Stimulated activated CD4-positive, alpha-beta T cell treated with anti-CD3 and anti-CD28 coated beads, Interleukin-2, amount 100 ng/mL, for 4 hours (primary cell): ENCODE measurements at places on chromosomes 12 and 14.

- no peak for DNase-seq
These were observed 115.2 kb upstream of the PELI2 start for GRCh38 chr14:56002876-56003625.

- DNase-seq = no peak
These were observed 80.2 kb downstream of the NCOR2 start for GRCh38 chr12:124487066-124487833.

DNA sequence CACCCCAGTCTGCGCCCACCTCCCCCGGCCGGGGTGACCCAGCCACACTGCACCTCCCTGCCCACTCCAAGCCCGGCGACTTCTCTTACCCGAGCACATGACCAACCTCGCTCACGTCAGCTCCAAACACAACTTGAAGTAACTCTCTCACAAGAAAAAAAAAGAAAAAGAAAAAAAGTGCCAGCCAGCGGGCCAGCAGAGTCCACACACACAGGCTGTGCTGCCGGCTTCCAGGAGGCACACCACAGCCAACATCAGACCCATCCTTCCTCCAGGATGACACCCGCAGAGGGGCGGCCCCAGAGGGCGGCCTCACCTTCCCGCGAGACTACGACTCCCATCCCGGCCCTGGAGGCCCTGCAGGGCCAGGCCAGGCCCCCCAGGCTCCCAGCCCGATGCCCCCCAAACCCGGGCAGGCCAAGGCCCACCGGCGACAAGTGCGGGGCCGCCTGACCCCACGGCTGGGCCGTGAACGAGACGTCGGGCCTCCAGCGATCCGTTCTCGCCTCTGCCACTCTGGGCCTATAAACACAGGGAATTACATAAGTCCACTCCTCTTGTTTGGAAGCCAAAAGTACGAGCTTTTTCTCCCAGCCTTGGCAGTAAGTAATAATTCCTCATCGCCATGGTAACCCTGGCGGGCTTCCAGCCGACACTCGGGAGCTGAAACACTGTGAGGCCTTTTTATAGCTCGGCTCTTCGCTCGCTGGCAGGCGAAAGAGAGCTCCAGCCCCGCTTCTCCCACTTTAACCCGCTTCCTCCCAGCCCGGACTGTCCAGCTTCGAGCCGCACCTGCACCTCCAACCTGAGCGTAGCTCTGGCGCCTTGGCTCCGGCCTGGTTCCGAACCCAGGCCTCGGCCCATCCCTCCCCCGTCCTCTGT is 49.1 kb downstream of the NCOR2 start:
- no peak for DNase-seq

DNA sequence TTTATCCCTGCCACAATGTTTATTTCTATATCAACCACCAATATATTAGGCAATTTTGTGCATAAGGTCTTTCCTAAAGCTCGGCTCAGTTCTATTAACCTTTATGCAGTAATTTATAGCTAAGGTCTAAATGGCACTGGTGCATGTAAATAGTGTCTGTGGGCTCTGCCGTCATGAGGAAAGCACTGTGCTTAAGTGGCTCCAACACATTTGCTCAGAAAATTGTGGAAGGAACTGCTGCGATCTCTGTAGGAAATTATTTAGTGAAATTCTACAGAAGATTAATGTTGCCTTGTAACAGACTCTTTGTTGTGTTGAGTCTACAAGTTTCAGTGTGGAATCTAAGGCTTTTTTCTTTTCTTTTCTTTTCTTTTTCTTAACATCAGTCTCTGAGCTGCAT is 54.0 kb upstream of the EGLN3 start:
- no peak for DNase-seq

GRCh38 chr12:44582521-44582920 is 293.6 kb downstream of the NELL2 start:
- DNase-seq = no peak

GRCh38 chr12:64538121-64538520 is 72.2 kb upstream of the RASSF3 start:
- no peak for DNase-seq

- no peak for DNase-seq
These were observed 256.6 kb upstream of the PPFIA2 start for GRCh38 chr12:82015623-82016347.

- no peak for DNase-seq
These were observed 38.9 kb downstream of the PPP4R4 start for GRCh38 chr14:94213021-94213420.
